Activated effector memory CD4-positive, alpha-beta T cell treated with Interleukin-2 at 50 U/mL for 16 hours (primary cell): ENCODE measurements at places on chromosomes 2 and 18.
A peak's percentile ranks its signal among the peaks of the same experiment; 100 is the strongest.

DNA sequence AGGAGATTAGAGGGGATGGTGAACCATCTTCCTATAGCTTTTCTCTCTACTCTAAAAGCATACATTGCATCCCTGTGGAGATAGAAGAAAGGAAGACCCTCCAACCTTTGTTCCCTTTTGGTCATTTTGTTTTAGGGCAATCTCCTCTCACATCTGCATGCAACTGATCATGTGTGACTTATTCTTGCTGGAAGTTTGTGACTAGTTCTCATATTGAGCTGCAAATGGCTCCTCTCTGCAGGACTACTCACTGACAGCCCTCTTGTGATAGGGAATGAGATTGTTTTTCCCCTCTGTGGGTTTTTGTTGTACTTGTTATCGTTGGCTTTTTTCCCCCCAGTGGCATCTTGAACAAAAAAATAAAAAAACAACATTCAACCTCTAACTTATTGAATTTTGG lies 416.0 kb upstream of the CNTNAP5 start:
- no peak for DNase-seq

- DNase-seq = no peak
Measured at GRCh38 chr2:54423213-54423612, 32.9 kb upstream of the SPTBN1 start.

DNA sequence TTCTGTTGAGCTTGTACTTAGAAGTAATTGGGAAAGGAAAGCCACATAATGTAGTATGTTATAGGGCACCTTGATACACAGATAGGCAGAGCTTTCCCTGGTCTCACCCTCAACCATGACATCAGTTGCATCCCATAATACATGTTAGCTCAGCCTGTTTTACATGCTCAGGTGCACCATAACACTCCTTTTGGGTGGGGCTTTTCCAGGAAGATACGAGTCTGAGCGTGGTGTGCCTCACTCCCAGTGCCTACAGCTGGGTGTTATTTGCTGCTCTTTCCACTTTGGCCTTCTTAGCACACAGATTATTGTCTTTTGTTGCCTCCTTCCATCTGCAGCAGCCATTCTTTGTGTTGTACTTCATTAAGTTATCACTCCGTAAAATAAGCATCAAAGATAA lies 11.9 kb downstream of the TTC39C start:
- no peak for DNase-seq

DNA sequence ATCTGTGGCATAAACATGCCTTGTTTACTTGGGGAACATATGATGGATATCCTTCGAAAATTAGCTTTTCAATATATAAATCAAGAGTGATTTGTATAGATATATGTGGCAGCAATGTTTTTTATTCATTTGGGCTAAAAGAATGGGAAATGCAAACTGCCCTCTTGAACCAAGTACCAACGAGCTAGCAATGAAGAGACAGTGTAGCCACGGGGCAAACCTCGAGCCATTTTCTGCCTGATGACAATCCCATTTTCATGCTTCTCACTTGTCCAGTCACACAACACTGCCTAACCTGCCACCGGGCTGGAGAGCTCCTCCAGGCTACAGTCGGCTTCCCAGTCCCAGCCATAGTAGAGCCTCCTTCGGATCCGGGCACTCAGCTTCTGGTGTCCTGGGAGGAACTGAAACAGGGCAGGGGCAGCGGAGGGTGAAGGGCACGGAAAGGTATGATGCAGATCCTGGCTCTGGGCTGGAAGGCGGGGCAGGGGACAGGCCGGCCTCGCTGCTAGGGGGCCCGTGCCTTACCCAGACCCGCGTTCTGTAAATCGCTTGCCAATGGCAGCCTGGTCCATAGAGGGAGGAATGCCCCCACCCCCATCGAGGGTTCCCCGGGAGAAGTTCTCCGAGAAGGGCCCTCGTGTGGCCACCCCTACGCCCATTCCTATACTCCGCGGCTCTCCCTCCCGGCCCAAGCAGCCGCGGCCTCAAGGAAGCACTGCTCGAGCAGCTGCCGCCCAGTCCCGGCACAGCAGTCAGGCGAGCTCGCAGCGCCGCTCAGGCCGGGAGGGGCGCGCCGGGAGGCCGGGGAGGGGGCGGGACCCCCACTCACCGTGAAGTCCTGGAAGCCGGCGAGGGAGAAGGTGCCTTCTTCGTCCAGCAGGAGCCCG lies 552 bp downstream of the CNPPD1 start:
- DNase-seq = peak; percentile 4

- DNase-seq = no peak
Measured at GRCh38 chr18:8041526-8042111, 474.5 kb downstream of the PTPRM start.

DNA sequence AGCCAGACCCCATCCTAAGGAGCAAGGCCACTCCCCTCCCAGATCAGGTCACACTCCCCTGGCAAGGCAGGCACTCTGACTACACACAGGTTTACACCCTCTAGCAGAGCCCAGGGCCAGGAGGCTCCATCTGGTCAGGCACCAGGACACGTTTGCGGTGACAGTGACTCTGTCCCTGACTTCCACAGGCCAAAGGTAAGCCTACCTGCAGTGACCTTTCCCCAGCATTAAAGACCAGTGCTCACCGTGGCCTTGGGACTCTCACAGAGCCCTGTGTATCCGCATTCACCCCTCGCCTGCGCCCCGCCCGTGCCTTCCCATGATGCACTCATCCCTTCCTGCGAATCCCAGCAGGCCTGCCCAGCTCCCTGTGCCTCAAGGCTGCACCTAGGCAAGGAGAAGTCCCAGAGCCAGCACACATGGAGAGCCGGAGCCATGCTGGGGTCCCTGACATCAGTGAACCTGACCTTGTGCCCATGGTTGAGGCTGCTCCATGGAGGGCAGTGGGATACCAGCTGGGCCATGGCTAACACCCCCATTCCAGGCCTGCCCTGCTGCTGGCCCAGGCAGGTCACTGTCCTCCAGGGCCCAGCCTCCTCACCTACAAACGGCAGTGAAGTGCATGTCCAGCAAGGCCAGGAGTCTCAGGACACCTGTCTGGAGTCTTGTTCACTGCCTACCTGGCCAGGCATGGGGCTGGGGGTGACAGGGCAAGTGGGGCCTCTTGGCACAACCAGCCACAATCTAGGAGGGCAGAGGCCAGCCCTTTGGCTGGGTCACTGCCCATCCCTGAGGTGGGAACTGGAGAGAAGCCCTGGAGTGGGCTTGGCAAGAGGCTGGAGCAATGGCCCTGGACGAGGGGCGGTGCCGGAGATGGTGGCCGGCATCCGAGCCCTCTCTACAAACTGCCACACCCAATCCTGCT lies 3.0 kb downstream of the NEURL3 start:
- DNase-seq = no peak

DNA sequence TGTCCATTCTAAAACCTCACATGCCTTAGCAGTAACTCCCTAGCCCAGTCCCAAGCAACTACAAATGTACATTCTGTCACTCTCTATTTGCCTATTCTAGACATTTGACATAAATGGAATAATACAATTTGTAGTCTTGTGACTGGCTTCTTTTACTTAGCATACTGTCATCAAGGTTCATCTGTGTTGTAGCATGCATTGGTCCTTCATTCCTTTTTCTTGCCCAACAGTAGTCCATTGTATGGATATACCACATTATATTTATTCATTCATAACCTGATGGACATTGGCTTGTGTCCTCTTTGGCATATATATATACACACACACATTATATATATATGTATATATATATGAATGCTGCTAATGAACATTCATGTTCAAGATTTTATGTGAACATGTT lies 2.2 kb upstream of the MFSD2B start:
- no peak for DNase-seq

DNA sequence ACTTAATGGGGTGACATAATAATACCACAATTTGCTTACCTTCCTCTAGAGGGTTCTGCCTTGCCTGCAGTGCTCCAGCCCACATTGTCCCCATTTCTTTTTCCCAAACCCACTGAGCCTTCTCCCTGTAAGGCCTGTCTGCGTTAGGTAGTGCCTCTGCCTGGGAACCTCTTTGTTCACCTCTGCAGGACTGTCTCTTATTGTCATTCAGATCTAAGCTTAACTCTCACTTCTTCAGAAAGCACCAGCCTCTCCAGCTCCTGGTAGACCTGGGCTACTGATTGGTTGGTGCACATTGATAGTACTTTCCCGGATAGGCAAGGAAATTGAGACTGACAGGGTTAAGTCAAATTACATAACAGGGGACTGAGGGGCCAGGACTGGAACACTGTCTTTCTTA lies 49.1 kb downstream of the CCDC85A start:
- no peak for DNase-seq

- no peak for DNase-seq
Measured at GRCh38 chr2:75709297-75709696, 1.4 kb downstream of the GCFC2 start.

- DNase-seq = no peak
Measured at GRCh38 chr2:3154700-3155099, 222.9 kb downstream of the EIPR1 start.

GRCh38 chr2:228140934-228141528 lies 40.5 kb downstream of the SPHKAP start:
- DNase-seq = no peak

DNA sequence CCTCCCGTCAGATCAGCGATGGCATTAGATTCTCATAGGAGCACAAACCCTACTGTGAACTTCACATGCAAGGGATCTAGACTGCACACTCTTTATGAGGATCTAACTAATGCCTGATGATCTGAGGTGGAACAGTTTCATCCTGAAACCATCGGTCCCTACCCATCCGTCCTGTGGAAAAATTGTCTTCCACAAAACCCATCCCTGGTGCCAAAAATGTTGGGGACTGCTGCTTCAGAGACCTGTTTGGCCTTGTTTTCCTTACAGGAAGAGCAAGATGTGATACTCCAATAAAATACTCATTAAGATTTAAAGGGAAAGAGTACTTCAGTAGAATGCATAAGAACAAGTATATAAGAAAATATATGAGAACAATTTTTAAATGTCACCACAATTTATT lies 71.1 kb downstream of the RNF152 start:
- DNase-seq = no peak

GRCh38 chr2:177812713-177813396 lies 259.7 kb downstream of the PDE11A start:
- DNase-seq = no peak

DNA sequence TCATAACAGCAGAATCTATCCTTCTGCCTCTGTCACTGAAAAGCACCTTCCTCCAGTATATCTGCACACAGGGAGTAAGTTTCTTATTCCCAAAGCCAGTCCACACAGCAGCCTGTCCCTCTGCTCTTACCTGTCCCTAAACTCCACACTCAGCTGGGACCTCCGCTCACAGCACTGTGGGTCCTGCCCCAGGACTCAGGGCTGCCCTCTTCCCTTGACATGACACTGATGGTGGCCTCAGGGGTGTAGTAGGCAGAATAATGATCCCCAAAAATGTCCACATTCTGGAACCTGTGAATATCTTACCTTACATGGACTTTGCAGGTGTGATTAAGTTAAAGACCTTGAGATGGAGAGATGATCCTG lies 39.7 kb upstream of the EML4 start:
- no peak for DNase-seq

GRCh38 chr2:25123682-25124081 lies 44.7 kb downstream of the POMC start:
- DNase-seq = no peak

DNA sequence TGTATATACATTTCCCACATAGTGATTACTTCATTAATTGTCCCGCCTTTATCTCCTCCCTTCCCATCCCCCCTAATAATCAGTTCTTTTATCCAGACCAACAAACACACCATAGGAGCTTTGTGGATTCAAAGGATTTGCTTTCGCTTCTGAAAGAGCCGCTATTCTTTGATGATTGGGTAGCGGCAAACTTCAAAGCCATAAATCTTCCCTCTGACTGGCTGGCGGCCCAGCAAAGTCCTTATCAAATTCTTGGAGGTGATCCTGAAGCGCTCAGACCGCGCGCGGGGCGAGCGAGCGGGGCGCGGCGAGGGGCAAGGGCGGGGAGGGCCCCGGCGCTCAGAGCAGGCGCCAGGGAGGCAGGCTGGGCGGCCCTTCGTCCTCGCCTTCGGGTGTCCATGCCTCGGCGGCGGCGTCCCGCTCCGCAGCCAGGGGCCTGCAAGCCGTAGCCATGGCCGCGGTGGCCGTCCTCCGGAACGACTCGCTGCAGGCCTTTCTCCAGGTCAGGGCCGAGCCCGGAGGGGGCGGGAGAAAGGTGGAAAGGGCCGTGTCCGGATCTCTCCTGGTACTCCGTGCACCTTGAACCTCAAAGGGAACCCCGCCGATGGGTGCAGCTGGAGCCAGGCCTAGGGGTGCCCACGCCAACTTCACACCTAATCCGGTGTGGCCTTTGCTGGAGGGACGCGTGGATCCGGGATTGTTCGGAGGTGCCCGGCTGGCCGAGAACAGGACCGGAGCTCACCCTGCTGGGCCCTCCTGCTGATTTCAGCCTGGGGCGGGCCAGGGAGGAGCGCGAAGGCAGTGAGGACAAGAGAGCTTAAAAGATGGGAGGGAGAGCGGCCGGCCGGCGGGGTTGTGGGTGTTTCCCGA lies at the start of gene SP5:
TSS of gene SP5 (plus strand) at position 276 of the 870 bp plus-strand sequence. CDS start at position 452, 176 bp downstream.
- DNase-seq = no peak

DNA sequence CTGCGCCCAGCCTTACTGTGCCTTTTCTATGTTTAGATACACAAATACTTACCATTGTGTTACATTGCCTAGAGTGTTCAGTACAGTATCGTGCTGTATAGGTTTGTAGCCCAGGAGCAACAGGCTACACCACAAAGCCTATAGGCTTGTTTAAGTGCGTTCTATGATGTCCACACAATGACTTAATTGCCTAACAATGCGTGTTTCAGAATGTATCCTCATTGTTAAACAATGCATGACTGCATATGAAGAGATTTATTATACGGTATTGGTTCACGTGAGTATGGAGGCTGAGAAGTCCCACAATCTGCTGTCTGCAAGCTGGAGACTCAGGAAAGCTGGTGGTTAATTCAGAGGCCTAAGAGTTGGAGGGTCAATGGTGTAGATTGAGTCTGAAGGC lies 46.1 kb upstream of the MGAT4A start:
- no peak for DNase-seq

- DNase-seq = no peak
Measured at GRCh38 chr2:88854528-88854927, 163.1 kb downstream of the RPIA start.

- no peak for DNase-seq
Measured at GRCh38 chr18:72866901-72867745, 664 bp downstream of the NETO1 start.

GRCh38 chr2:40213619-40214018 lies 238.3 kb downstream of the SLC8A1 start:
- no peak for DNase-seq

GRCh38 chr2:237045449-237045848 lies 40.2 kb upstream of the COPS8 start:
- no peak for DNase-seq

GRCh38 chr2:152499896-152500735 lies 165.1 kb downstream of the FMNL2 start:
- no peak for DNase-seq
